Skeletal muscle cell (primary cell): ENCODE measurements at places on chromosomes 3 and 15.
A peak's percentile ranks its signal among the peaks of the same experiment; 100 is the strongest.

DNA sequence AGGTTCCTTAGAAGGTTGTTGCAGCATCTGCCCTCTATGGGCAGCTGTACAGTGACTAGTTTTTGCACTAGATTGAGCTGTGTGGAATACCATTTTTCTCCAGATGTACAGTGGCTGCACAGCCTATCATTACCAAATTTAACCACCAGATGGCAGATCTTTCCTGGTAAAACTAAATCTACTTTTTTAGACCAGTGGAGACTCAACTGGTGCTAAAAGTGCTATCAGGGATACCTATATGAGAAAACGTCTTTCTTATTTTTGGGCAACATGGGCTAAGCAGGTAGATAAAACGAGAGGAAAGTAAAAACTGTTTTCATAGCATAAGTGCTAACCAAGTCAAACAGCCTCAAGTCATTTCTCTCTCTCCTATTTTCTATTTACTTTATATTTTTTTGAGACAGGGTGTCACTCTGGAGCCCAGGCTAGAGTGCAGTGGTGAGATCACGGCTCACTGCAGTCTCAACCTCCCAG lies 21.2 kb downstream of the IGSF10 start:
- DNase-seq, result peak; percentile 26

GRCh38 chr15:29062179-29062591 lies 176.4 kb downstream of the APBA2 start:
- no peak for DNase-seq

DNA sequence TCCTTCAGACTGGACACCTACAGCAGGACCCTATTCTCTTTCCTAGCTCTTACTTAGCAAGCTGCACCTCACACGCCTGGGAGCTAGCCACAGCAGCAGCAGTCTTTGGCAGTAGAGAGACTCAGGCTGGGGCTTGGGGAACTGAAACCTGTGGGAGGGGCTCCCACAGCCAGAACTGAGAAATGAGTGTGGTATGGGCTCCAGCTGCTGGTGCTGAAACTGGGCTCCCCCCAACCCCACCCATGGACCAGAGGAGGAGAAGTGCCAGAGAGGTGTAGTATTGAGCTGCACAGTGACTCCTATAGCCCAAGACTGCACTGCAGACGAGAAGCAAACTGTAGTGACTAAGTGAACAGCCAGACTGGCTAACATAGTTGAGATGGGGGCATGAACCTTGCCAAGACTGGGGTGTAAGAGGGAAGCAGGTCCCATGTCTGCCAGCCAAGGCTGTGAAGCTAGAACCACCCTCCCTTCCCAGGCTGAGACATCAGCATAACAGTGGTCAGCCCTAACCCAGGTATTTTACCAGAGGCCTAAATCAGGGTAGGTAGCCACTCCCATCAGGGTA lies 62.5 kb downstream of the MYO5A start:
- DNase-seq, result no peak

- no peak for DNase-seq
Measured at GRCh38 chr3:50542177-50543034, 25.1 kb downstream of the C3orf18 start.

DNA sequence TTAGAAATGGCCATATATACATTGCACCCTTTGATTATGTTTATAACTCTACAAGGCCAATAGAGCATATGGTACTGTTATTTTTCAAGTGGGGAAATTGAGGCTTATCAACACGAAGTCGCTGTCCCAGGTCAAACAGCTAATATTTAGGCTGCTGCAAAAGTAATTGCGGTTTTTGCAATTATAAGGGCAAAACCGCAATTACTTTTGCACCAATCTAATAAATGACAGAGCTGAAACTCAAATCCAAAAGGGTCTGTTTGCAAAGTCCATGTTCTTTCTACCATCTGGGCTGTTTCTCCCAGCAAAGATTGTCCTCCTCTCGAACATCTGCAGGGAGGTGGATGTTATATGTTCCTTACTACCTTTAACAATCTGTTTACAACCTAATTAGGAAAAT lies 147.2 kb downstream of the CADPS start:
- DNase-seq, result no peak

DNA sequence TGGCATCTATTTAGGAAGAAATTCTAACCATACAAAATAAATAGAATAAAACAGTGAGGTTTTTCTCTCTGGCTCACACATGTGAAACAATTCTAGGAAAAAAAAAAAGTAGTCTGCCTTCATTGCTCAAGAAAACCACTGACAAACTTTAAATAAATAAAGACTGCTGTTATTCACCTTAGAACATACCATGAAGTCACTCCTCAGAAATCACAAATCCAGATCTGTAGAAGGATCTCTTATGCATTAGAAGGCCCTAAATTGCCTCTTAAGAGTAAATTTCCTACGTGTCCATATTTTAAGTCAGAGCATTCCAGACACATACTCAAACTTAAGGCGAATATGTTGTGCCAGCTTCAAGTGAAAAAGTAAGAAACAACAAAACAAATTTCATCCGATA lies 217.3 kb downstream of the ZIC4 start:
- DNase-seq, result no peak

DNA sequence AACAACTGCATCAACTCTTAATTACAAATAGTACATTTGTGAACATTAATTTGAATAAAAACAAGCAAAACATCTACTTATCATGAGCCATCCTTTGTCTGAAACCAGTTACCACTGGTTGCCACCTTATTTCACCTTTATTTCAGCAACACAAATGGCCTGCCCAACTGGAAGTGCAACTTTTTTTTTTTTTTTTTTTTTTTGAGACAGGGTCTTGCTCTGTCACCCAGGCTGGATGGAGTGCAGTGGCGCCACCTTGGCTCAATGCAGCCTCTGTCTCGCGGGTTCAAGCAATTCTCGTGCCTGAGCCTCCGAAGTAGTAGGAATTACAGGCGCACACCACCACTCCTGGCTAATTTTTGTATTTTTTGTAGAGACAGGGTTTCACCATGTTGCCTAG lies 13.1 kb downstream of the WDR82 start:
- no peak for DNase-seq

GRCh38 chr15:98442379-98442833 lies 205.9 kb upstream of the IGF1R start:
- peak; percentile 66 for DNase-seq

DNA sequence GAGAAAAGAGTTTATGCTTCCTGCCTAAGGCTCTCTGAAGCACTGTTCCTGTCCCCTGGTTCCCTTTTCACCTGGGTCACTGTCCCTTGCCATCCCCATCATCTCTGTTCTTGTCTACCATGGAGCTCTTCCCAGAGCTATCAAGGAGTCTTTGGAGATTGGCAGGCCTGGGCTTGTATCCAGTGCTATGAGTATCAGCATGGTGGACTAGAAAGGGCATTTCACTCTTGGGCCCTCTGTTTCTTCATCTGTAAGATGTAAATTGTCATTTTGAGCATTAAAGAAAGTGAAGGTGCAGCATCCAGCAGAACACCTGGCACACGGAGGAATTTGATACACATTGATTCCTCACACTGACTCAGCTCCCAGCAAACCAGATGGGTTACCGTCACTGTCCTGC lies 388.2 kb downstream of the CACNA2D3 start:
- DNase-seq, result no peak

DNA sequence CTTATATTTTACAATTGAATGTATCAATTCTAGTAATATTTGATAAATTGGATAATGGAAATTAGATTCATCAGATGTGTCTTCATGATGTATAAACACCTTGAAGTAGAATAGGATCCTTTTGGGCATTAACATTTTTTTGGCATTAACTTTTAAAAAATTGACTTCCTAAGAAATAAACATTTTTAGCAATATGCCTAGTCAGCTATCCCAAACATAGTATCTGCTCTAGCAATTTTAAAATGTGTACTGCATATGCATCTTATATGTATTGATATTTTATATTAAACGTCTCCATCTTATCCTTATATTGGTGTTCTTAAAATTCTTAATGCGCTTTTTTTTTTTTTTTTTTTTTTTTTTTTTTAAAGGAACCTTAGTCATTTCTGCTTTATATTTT lies 8.5 kb downstream of the CCNDBP1 start:
- DNase-seq, result no peak

DNA sequence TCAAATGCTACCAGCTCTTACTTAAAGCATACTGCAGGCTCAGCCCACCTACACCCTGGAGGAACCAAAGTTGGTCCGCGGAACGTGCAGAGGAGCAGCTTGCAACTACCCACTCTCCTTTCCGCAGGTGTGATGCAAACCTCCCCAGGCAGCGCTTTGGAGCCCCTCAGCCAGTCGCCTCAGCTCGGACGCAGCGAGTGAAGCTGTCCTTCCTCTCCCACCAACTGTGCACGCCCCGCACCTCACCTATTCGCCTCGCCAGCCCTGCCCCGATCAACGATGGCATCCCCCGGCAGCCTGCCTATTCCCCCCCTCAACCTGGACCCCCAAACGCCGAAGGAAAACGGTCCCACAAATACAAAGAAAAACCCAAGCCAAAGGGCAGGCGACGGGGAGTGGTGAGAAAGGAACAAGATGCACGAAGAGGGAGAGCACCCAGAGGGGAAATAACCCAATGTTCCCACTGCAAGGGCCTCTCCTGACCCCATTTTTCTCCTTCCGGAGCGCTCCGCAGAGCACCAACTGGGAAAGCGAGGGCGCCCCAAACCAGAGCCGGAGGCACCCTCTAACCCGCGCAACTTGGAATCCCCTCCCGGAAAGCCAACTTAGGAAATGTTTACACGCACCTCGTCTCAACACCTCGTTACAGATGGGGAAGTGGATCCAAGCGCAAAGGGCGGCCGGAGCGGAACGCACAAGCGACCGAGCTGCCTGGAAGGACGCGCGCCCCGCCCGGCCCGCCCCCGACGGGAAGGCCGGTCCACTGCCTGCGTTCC lies 665 bp downstream of the GLB1 start:
- DNase-seq, result no peak

GRCh38 chr3:12400616-12401194 lies 83.6 kb upstream of the TSEN2 start:
- DNase-seq, result no peak

DNA sequence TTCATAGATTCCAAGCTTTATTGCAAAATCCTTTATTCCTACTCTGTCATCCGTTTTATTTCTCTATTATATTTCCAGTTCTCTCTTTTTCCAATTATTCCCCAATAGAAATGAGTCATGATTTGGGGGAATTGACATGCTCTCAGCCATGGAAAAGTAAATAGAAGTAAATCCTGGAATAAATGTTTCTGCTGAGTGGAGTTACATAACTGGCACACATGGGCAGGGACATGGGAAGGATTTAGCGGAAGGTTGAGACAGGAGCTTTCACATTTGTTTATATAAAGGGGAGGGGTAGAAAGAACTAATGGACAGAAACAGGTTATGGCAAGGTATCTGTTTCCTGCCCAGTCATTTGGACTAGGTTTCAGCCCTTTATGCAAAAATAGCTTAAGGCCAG lies 221.6 kb downstream of the PLOD2 start:
- no peak for DNase-seq

- DNase-seq, result no peak
Measured at GRCh38 chr3:34070831-34071585, 272.6 kb downstream of the PDCD6IP start.

- DNase-seq, result no peak
Measured at GRCh38 chr3:127100459-127101410, 92.2 kb upstream of the PRR23E start.

GRCh38 chr15:89654847-89655805 lies at the start of gene KIF7:
KIF7 (minus strand) TSS chr15:89655467; CDS start chr15:89652930, 2,537 bp downstream.
- no peak for DNase-seq

- no peak for DNase-seq
Measured at GRCh38 chr3:80445053-80445452, 677.3 kb upstream of the ROBO1 start.

DNA sequence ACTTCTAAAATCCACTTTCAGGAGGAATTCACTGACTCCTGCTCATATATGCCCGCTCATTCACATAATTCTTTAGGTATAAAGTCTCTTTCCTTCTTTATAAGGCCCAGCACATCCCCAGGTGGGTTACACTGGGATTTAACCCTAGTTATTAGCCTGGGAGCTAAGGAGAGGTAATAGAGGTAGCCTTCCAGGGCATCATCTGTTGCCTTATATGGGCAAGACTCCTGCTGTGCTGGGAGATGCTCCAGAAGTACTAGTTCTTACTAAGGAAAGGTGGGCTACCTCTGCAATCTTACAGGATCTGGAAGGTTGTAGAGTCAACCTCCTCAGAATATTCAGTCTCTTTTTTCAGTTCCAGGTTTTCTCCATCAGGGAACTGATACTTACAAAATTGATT lies 13.1 kb upstream of the IFT57 start:
- no peak for DNase-seq

DNA sequence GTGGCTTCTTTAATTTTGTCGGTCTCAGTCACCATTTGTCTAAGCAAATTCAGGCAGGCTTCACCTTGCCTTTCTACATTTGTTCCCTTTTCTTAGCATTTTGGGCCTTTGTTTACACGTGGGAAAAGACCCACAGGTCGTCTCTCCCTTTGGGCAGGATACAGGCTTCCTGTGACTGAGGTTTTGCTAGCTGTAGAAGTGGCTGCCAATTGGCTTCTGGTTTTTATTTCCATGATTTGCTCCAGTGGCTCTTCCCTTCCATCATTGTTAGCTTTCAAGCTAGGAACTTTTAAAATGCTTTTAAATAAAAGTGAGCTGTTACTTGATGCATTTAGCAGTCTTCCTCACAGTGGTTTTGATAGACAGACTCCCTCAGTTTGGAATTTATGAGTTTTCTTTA lies 37.3 kb downstream of the MLH1 start:
- no peak for DNase-seq

GRCh38 chr15:64058279-64058678 lies 12.0 kb upstream of the DAPK2 start:
- DNase-seq, result no peak

DNA sequence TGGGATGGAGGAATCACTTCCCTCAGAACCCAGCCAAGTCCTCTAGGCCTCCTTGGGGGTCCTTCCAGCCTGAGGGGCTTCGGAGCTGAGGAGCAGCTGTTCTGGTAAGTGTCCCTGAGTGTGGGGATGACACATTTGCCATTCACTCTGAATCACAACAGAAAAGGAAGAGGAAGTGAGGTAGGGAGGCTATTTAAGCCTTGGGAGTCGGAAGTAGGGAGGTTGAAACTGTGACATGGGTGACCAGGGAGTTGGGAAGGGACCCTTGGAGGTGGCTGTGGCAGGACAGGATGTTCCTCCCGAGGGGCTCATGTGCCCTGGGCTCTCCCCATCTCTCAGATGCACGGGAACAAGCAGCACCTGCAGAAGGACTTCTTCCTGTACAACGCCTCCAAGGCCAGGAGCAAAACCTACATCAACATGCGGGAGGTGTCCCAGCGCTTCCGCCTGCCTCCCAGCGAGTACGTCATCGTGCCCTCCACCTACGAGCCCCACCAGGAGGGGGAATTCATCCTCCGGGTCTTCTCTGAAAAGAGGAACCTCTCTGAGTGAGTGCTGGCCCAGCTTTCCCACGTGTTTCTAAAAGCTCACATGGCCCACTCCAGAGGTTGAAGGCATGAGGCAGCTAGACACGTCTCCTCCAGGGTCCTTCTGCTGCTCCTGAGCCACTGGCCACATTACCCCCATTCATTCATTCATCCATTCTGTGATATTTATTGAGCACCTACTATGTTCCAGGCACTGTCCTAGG lies 43.3 kb downstream of the CAPN3 start:
- no peak for DNase-seq

DNA sequence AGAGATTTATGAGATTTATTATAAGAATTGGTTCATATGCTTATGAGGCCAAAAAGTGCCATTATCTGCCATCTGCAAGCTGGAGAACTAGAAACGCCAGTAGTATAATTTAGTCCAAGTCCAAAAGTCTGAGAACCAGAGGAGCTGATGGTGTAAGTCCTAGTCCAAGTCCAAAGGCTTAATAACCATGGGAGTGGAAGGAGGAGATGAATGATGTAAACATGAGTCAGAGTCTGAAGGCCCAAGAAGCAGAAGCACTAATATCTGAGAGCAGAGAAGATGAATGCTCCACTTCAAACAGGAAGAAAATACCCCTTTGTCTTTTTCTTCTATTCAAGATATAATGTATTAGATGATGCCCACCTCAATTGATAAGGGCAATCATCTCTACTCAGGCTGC lies 185.7 kb downstream of the CGGBP1 start:
- DNase-seq, result peak; percentile 49
